ENCODE measurements at places on chromosomes 12 and 14. TPM values are rescaled to one million over a fixed set of nuclear protein-coding genes. Genes with fewer than 3 reads are reported as not detected.

Gene KCNH3
- total RNA-seq = 1.9 TPM

Gene IKZF4
- 17.4 TPM for total RNA-seq

DNA sequence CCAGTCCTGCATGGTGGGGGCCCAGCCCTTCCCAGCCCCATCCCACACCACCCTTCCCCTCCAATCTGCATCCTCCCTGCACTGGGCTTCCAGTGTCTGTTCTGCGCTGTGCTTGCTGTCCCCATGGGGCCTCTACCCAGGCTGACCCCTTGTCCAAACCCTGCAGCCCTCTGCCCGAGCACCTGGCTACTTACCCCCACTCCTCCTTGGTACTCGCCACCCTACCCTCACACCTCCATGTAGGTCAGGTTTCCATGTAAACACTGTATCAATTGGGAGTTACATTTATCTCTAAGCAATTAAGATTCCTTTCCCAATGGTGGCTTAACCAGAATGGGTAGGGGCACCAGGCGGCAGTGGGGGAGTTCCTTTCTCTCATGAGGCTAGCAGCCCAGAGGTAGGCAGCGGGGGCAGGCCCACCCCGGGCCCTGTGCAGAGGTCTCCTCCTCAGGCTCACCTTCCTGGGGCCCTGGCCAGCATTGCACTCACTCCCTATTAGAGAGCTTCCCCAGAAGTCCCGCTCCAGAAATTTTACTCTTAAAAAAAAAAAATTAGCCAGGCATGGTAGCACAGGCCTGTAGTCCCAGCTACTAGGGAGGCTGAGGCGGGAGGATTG lies 76.6 kb upstream of the CCND2 start:
- no peaks in the 10 kb centered on the region for H3K36me3 ChIP-seq
- H3K27me3 ChIP-seq = peaks cover 2% of the 10 kb centered on the region
- DNase-seq = no peak
- H3K4me1 ChIP-seq = peaks cover 7% of the 10 kb centered on the region
- H3K27ac ChIP-seq = no peak overlapping the region

GRCh38 chr14:104786091-104786586 lies 9.4 kb downstream of the AKT1 start:
- H3K27me3 ChIP-seq = no peaks in the 10 kb centered on the region
- H3K4me1 ChIP-seq = peaks cover 17% of the 10 kb centered on the region
- no peak for DNase-seq
- H3K27ac ChIP-seq = peak overlapping the region; percentile 31

Gene FSCB
- not detected for total RNA-seq

Gene SPTB
- total RNA-seq = not detected

- no peak for DNase-seq
- no peaks in the 10 kb centered on the region for H3K27me3 ChIP-seq
- H3K4me3 ChIP-seq = no peak overlapping the region
- H3K36me3 ChIP-seq = no peaks in the 10 kb centered on the region
These were observed 84.1 kb downstream of the TTC7B start for GRCh38 chr14:90732139-90732538.

Gene CD163L1
- total RNA-seq = not detected

Gene IPO4
- 45.3 TPM for total RNA-seq

Gene HOXC6
- not detected for total RNA-seq

GRCh38 chr12:25972783-25973182 lies 14.3 kb downstream of the RASSF8 start:
- H3K27me3 ChIP-seq = peaks cover 4% of the 10 kb centered on the region
- no peak overlapping the region for H3K27ac ChIP-seq
- no peak for DNase-seq
- H3K36me3 ChIP-seq = no peaks in the 10 kb centered on the region
- no peak overlapping the region for H3K4me3 ChIP-seq

All from activated CD4-positive, alpha-beta T cell treated with anti-CD3 and anti-CD28 coated beads, Interleukin-2, amount 10 ng/mL, durations not matched to agents 7 days and 5 days (primary cell).